ENCODE measurements at places on chromosomes 7 and 10. TPM values are rescaled to one million over a fixed set of nuclear protein-coding genes. Genes with fewer than 3 reads are reported as not detected.
A peak's percentile ranks its signal among the peaks of the same experiment; 100 is the strongest.

DNA sequence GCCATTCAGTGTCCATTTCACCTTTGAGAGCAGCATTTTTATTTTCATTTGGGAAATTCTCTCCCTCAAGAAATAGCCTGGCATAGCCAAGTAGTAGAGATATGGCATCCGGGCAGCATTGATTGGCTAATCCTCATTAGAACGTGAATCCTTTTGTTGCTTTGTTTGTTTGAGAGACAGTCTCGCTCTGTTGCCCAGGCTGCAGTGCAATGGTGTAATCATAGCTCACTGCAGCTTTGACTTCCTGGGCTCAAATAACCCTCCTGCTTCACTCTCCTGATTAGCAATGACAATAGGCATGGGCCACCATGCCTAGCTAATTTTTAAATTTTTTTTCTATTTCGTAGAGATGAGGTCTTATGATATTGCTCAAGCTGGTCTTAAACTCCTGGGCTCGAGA is 1174.9 kb upstream of the AUTS2 start:
- no peak for DNase-seq

- peak; percentile 62 for DNase-seq
Measured at GRCh38 chr10:97543025-97543546, 29.5 kb upstream of the ANKRD2 start.

DNA sequence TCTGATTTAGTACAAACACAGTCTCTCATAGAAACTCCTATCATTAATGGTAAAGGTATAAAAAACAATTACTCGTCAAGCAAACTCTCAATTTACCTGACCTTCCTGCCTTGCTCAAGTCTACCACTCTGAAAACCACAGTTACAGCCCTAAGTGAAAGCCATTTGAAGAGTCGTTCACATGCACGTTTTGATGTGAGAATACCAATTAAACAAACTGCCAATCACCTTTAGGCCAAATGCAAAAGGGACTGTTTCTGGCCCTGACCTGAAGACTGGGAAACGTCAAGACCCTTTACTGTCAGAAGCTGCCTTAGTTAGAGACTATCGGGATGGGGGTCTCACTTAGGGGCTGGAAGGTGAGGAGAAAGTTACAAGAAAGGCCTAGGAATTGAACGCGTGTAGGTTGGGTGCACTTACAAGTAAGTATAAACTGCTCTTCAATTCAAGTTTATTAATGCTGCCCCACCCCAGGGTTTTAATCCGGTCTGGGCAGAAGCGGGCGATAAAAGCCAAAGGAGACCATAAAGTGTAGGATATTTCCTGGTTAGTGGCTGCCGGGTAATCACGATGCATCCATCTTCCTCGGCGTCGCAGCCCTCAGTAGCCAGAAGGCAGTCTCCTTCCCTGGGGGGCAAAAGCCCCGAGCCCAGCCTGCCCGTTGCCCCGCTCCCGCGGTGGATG is 935 bp downstream of the TM9SF3 start:
- DNase-seq = no peak

GRCh38 chr7:154863766-154864522 is 139.0 kb downstream of the PAXIP1 start:
- DNase-seq = no peak

DNA sequence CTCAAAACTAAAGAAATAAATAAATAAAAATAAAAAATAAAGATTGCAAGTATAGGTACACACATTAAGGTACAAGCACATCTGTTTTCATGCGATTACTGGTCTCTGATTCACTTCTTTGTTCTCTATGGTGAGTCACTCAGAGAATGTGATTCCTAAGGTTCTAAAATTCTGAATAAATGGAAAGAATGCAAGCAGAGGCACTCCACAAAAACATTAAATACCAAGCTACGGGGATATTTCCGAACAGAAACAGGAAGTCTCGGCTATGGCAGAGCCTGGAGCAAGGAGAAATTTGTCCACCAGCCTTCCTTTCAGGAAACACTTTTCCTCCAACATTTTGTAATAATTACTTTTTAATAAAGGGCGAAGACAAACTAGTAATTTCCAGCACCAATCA is 1.4 kb downstream of the VOPP1 start:
- DNase-seq = no peak

DNA sequence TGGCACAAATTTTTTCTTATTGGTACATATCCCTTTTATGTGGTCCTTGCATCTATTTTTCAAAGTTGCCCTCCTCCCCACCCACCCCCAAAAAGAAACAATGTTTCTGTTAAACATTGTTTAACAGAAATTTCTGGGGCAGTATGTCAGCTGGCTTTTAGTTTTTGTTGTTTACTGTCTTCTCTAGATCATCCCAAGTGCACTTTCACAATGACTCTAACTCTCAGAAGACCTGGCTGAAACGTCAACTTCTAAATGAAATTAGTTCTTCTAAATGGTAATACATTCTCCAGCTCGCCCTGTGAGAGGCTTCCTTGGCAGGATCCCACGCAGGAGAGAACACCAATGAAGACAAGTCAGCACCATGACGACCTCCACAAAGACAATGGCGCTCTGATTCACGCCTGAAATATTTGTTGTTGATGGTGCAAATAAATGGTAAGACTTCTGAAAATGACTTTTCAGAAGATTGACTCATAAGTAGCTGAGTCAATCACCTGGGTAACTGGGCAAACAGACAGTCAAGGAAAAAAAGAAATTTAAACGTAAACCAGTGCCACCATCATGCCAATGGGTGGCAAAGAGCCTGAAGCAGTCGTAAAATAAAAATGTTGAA is 293.7 kb downstream of the FZD1 start:
- DNase-seq = peak; percentile 23

DNA sequence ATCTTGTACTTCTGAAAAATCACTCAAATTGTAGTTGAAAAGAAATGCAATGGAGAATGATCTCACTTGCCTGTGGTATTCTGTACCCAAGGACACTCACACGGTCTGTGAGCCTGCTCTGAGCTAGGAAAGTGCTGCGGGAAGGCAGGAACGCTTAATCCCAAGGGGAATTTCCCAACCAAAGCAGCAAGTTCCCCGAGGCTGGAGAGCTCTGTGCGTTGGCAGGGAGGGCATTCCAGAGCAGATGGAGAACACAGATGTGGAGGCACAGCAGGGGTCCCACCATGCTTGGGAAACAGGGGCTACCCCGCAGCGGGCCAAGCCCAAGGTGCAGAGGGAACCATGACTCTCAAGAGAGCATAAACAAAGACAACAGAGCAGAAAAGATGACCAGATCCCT is 13.6 kb downstream of the SVIL start:
- DNase-seq = no peak

DNA sequence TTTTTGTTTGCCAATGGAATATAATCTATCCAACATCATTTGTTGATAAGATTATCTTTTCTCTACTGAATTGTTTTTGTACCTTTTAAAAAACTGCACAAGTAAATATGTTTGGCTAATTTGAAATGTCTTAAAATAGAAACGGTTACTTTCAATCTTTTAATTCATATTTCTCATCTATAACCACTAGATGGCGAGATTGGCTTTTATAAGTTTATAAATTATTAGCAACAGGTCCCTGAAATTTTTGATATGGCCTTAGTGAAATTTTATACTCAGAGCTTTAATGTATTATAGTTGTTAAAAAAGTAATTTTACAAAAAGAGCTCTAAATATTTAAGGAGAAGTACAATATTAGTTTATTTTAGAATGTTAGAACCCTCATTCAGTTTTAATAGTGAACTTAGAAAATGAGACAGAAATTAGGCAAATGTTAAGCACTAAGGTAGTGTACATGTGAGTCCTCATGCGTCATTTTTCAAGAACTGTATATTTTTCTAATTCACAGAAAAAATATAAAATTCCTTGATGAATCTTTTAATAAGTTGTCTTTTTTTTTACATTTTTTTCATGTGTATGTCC is 592.5 kb downstream of the ARL4A start:
- DNase-seq = peak; percentile 57

DNA sequence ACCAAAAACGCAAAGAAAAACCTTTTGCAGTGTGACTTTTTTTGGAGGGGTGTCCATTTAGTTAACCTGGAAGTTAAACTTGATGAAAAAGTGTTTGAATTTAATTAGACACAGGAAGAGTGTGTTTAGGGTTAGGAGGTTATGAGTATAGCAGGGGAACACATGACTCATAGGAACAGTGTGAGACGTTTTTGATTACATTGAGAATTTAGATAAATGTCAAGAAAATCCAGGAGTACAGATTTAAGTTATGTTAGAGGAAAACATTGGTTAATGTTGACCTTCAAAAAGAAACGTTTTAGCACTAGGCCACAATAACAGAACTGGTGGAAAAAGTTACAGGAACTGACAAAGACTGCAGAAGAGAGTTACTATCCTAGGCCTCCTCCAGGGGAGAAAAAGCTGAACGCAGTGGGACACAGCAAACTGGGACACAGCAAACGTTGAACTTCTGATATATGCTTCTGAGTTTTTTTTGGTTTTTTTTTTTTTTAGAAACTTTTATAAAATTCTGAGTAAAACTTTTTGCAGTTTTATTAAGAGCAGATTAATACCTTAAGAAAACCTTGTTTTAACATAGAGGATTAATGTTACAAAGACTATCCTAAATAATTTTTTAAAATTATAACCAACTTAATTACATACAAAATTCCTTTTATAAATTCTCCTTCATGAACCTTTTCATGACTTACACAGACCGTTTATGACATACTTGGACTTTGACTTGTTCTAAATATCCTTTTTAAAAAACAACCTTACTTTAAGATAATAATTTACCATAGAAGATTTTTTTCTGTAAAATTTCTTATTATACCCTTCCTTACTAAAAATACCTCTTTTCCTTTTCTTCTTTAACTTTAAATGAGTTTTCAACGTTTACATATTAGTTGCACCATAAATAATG is 22.2 kb downstream of the LANCL2 start:
- no peak for DNase-seq

GRCh38 chr7:42910306-42910705 is 1.6 kb downstream of the C7orf25 start:
- DNase-seq = no peak

The MKX gene
- 1.1 TPM for total RNA-seq

The LEP gene
- not detected for total RNA-seq

The TBX20 gene
- total RNA-seq = not detected

The CFAP46 gene
- 2.1 TPM for total RNA-seq

The RELN gene
- 0.57 TPM for total RNA-seq

The RGR gene
- total RNA-seq = not detected

The LRRN3 gene
- total RNA-seq = not detected

The GSDME gene
- 6.5 TPM for total RNA-seq

Data from NCI-H460 (cell line).